Adrenal gland (tissue), 19 donors: ENCODE measurements at places on chromosomes 1 and 21.

- no peak for DNase-seq
Observed at GRCh38 chr1:111221633-111222291, 5.8 kb upstream of the CHI3L2 start.

- peak; percentile 74 for DNase-seq
Observed at GRCh38 chr1:169546087-169546995, 39.9 kb downstream of the F5 start.

DNA sequence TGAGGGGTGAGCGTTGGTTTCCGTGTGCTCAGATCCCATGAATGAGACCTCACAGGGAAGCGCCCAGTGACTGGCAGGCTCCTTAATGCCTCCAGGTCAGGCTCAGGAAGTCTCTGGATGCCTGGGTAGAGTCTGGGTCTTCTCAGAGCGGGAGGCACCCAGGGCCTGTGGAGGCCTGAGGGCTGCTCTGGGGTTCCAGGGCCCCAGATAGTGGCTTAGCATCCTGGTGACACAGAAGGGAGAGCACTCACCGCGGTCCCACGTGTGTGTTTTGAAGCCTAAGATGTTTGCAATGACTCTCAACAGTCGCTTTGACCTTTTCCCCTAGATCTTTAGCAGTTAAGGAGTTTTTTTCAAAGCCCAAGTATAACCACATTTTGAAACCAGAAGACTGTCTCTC lies 25.0 kb downstream of the PRMT2 start:
- DNase-seq = no peak

GRCh38 chr1:1449099-1449739 lies at the start of gene ATAD3C:
TSS of gene ATAD3C (plus strand) at chr1:1449689. CDS start at chr1:1450684, 995 bp downstream.
- no peak for DNase-seq

GRCh38 chr1:2208309-2209239 lies 14.0 kb upstream of the FAAP20 start:
- no peak for DNase-seq

DNA sequence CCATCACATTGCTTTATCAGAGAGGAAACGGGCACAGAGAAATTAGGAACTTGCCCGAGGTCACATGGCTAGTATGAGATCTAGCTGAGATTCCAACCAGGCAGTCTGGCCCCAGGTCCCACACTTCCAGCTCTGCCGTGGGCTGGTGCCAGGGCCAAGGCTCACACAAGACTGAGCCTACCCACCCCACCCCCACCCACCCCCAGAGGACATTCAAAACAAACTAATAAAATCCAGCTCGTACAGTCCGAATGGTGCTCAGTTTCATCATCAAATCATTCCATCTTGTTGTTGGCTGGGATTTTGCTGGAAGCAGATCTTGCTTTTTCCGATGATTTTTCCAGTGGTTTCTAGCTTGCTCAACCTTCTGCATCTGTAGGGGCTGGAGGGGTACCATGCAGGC lies 27.9 kb downstream of the MATN1 start:
- DNase-seq = no peak

GRCh38 chr1:20760322-20760721 lies 26.8 kb downstream of the HP1BP3 start:
- DNase-seq = no peak

DNA sequence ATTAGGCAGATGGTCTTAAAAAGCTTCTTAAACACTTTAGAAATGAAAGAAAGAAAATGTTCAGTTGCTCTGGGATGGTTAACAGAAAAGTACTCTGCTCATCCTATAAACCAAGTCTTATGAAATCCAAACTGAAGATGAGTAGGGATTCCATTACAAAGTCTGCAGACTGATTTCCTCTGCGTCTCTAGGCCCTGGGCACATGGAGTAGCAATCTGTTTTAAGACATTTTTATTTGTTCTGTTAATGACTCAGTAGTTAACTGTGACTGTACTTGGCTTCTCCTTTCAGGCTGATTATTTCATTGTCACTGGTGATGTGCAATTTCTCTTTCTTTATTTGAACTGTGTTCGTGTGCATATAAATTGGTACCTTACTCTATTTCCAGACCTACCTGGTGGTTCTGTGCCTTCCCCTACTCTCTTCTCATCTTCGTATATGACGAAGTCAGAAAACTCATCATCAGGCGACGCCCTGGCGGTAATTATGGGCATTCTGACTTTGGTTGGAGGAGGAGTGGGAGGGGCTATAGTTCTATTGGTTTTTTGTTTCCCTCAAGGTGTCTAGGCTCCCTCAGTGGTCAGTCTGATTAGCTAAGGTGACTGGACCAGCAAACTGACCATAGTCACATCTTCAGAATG lies 30.6 kb downstream of the ATP1A1 start:
- DNase-seq = no peak

DNA sequence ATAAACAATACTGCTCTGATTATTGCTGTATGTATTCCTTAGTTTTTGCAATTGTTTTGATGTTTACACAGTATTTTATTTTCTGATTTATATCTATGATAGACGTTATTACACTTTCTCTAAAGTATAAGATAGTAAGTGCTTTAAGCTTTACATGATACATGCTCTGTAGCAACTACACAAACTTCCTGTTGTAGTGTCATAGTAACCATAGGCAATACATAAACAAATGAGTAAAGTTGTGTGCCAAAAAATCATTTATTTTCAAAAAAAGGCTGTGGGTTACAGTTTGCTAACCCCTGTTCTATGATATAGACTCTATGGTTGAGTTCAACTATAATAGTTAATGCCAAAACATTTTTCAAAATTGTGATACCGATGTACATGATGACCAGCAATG lies 1156.4 kb downstream of the AMY1C start:
- DNase-seq = no peak

GRCh38 chr1:179003512-179004066 lies 22.1 kb upstream of the FAM20B start:
- no peak for DNase-seq

DNA sequence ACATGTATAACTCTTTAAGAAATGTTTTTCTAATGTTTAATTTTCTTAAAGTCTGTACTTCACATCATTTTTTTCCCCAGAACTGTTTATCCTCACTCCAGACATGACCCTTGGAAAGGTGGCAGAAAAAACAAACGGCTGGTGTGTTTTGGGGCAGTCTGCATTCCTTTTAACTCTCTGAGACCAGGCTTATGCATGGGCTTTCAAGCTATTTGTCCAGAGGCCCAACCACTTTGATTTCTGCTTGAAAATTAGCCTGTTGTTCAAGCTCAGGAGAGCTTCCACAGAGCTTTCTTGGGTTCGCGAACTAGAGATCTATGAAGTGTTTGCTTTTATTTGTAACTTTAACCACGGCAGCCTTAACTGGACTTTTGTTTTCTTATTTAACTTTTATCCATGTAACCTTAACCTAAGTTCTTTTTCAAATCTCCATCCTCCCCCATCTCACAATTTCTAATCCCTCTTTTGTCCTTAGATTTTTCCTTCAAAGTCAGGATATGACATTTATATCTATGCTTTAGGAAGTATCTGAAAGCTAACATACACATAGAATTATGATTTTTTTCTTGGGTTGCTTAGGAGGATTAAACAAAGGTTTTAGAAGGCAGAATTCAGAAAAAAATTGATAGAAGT lies 111.8 kb downstream of the FGGY start:
- no peak for DNase-seq

DNA sequence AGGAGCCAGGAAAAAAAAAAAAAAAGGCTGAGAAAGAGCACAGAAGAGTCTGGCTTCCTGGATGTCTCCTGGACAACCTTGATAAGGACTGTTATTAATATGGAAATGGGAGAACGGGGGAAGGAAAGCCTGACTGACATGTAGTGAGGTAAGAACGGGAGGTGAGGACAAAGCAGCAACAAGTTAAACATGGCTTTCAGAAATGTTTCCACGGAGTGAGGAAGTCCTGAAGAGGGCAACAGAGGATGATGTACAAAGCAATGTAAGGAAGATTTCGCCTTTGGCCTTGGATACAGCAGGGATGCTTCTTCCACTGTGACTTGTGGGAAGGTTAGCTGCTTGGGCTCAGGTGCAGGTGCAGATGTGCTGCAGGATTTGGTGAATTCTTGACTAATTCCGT lies 11.9 kb upstream of the NIBAN1 start:
- DNase-seq = peak; percentile 18

DNA sequence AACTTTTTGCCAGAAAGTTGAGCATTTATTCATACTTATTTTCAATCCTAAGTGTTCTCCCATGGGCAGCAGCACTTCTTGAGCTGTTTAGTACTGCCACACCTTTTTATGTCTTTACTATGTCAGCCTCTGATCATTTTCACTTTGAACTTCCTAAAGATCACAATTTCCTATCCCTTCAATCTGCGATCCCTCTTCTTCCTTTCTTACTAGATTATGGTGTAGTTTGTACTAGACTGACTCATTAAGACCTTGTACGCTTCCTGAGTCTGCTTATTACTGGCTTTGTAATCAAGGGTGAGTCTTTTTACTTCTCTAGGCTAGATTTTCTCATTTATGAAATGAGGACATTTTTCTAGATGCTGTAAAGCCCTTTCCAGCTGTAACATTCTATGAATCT lies 55.1 kb downstream of the LRIG2 start:
- DNase-seq = no peak
